ENCODE measurements at places on chromosomes 2 and 18.
A peak's percentile ranks its signal among the peaks of the same experiment; 100 is the strongest.

- peak; percentile 55 for DNase-seq
These were observed 98.2 kb downstream of the GAREM1 start for GRCh38 chr18:32372381-32373061.

DNA sequence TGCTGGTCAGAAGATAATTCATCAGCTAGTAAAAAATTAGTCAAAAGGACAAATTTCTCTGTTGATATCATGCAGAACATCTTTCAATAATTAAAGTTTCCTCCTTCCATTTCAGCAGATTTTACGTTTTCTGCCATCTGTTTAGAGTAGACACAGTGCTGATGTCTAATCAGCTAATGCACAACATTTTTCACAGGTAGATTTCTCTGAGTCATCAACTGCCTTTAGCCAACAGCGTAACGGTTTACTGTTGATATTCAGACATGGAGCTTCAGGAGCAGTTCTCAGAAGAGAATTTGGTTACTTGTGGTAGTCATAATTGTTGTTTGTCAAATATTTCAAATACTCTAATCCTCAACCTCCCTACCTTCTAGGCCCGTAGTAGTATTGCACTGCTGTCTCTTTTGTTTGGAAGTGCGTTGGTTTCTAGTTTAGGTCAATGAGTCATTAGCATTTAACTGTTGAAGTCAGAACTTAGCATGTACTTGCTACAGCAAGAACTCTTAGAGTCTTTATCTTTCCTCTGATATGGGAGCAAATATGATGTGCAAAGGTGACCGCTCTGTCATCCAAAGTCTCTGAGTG lies 86.8 kb upstream of the TFPI start:
- DNase-seq: no peak

DNA sequence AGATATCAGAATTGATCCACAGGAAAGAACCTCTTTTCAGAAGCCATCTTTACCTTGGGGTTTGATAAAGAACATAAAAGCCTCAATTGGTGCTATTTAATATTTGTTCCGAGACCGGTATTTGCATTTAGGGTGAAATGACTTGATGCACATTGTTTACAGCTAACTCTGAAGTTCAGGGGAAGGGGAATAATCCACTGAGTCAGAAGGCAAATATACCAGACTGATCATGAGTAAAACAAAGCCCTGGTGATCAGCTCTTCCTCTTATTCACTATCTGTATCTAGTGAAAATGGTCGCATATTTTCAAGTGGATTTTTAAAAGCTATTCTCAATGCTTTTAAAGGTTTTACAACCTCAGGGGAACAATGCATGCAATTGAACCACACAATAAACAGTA lies 53.0 kb upstream of the ATP8B1 start:
- no peak for DNase-seq

DNA sequence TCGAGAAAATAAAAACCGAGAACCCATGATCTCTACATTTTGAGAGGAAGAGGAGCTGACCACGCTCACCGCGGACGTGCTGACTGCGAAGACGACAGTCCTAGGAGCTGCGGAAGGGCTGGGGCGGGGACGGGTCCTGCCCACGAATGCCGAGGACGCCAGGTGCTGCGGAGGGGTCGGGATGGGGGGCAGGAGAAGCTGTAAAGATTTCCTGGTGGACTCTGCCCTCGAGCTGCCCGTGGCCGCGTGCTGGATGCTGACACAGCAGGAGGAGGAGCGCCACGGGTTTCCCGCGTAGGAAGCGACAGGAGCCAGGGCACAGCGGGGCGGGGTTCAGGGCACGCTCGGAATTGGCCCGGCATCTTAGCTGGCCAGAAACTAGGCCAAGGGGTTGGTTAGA lies 22.2 kb downstream of the ZSCAN30 start:
- DNase-seq: peak; percentile 73

DNA sequence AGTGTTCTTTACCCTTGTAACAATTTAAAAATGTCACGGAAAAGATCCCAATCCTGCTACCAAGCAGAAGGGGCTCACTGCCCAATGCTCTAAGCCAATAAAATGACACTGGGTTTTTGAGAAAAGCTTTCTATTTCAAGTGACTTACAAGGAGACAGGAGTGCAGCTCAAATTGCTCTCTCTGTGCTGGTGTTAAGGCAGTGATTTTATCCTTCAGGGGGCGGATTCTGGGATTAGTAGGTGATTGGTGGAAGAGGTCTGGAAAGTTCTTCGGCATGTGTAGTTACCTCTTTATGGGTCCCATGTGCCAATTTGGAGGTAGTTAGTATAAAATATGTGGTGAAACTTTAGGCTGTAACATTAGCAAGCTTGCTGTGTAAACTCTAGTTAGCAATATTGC lies 27.4 kb upstream of the MCM6 start:
- no peak for DNase-seq

- peak; percentile 38 for DNase-seq
These were observed 56.2 kb upstream of the TMEM163 start for GRCh38 chr2:134774786-134775641.

DNA sequence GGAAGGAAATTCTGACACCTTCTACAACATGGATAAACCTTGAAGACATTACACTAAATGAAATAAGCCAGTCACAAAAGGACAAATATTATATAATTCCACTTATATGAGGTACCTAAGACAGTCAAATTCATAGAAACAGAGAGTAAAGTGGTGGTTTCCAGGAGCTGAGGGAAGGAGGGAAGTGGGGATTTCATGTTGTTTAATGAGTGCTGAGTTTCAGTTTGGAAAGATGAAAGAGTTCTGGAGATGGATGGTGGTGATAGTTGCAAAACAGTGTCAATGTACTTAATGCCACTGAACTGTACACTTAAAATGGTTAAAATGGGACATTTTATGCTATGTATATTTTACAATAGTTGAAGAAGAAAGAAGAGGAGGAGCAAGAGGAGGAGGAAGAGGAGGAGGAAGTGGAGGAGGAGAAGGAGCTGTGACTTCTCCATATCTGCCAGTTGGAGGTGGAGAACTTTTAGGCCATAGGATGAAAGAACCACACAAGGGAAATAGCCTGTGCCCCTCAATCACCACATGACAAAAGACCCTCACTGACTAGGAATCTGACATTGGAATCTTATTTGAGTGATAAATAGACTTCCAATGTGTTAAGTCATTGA lies 55.3 kb upstream of the LGALSL start:
- no peak for DNase-seq

GRCh38 chr2:228703152-228703551 lies 521.7 kb upstream of the SPHKAP start:
- DNase-seq: no peak

- no peak for DNase-seq
These were observed 162.7 kb upstream of the COL3A1 start for GRCh38 chr2:188811522-188811921.

GRCh38 chr2:67240507-67240906 lies 156.6 kb upstream of the ETAA1 start:
- no peak for DNase-seq

GRCh38 chr2:20361893-20362292 lies 11.2 kb upstream of the PUM2 start:
- DNase-seq: no peak

- DNase-seq: no peak
These were observed 32.2 kb upstream of the TEX51 start for GRCh38 chr2:126866451-126866850.

- no peak for DNase-seq
These were observed 11.1 kb downstream of the HADHB start for GRCh38 chr2:26255759-26256384.

GRCh38 chr2:227436436-227437174 lies 35.4 kb upstream of the AGFG1 start:
- no peak for DNase-seq

- DNase-seq: no peak
These were observed 5.3 kb downstream of the CRIM1 start for GRCh38 chr2:36360834-36361233.

DNA sequence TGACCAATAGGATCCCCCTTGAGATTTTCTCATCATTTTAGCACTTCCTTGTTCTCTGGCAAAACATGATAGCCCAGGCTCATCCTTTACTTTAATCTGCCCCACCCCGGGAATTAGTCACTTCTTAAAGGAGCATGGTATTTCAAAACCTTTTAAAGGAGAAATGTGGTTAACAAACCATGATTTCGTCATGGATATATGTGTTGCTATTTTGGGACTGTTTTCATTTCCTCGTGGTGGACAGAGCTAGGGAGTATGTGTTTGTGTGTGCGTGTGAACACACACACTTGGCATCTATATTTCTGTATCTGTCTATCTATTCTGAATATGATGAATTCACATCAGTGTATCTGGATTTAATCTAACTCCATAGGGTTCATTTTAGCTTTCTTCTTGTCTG lies 128.1 kb downstream of the BIRC6 start:
- no peak for DNase-seq

Measured in NCI-H1417 treated with DMSO at 0.1 percent for 48 hours (cell line).